Natural killer cell (primary cell): ENCODE measurements at places on chromosomes 2 and 18. TPM values are rescaled to one million over a fixed set of nuclear protein-coding genes. Genes with fewer than 3 reads are reported as not detected.

GRCh38 chr18:28875059-28875458 is 698.1 kb upstream of the CDH2 start:
- H3K4me1 ChIP-seq: no peaks in the 10 kb centered on the region
- H3K36me3 ChIP-seq: no peaks in the 10 kb centered on the region
- H3K27me3 ChIP-seq: no peaks in the 10 kb centered on the region
- no peak for DNase-seq
- no peak overlapping the region for H3K27ac ChIP-seq
- no peak overlapping the region for H3K4me3 ChIP-seq

- no peak overlapping the region for H3K27ac ChIP-seq
- no peak overlapping the region for H3K4me3 ChIP-seq
- no peaks in the 10 kb centered on the region for H3K36me3 ChIP-seq
- no peaks in the 10 kb centered on the region for H3K27me3 ChIP-seq
Observed at GRCh38 chr2:105413206-105413605, 14.4 kb upstream of the FHL2 start.

- H3K4me3 ChIP-seq: no peak overlapping the region
- no peak overlapping the region for H3K27ac ChIP-seq
- no peak for DNase-seq
- no peaks in the 10 kb centered on the region for H3K27me3 ChIP-seq
- H3K4me1 ChIP-seq: peaks cover 3% of the 10 kb centered on the region
- no peaks in the 10 kb centered on the region for H3K36me3 ChIP-seq
Observed at GRCh38 chr2:152558158-152558984, 158.9 kb downstream of the PRPF40A start.

- no peak for DNase-seq
- H3K27me3 ChIP-seq: no peaks in the 10 kb centered on the region
- H3K4me3 ChIP-seq: no peak overlapping the region
- H3K4me1 ChIP-seq: no peaks in the 10 kb centered on the region
- no peak overlapping the region for H3K27ac ChIP-seq
- no peaks in the 10 kb centered on the region for H3K36me3 ChIP-seq
Observed at GRCh38 chr2:55719852-55720251, 26.2 kb upstream of the PNPT1 start.

DNA sequence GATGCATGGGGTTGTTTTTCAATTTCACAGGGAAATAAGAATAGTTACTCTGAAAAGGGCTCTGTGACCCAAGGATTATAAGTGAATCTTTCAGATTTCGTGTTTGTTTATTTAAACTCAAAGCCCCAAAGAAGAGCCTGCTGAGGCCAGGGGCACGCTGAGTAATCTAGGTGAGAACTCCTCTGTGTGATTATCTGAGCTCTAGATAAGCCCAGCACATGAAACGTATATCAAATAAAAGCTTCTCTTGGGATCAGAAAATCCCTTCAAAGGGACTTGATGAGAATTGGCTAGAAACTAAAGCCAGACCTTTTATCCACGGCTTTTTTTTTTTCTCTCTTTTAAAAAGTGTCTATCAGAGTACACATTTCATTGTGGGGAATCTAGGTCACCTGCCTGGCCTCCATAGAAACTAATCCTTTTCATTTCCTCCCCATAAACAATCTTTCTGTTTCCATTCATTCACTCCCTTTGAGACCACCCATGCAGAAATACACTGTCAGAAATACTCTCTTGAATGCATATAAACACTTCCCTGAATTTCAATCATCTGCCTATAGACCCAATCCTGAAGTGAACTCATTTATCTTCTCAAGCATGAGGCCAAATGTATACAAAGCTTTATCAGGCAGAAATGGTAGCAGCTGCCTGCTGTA is 137.4 kb downstream of the RIT2 start:
- H3K27ac ChIP-seq: no peak overlapping the region
- H3K4me3 ChIP-seq: no peak overlapping the region
- H3K4me1 ChIP-seq: no peaks in the 10 kb centered on the region

- H3K27me3 ChIP-seq: no peaks in the 10 kb centered on the region
- H3K4me1 ChIP-seq: no peaks in the 10 kb centered on the region
- no peaks in the 10 kb centered on the region for H3K36me3 ChIP-seq
Observed at GRCh38 chr2:155747531-155747930, 585.0 kb downstream of the NR4A2 start.

DNA sequence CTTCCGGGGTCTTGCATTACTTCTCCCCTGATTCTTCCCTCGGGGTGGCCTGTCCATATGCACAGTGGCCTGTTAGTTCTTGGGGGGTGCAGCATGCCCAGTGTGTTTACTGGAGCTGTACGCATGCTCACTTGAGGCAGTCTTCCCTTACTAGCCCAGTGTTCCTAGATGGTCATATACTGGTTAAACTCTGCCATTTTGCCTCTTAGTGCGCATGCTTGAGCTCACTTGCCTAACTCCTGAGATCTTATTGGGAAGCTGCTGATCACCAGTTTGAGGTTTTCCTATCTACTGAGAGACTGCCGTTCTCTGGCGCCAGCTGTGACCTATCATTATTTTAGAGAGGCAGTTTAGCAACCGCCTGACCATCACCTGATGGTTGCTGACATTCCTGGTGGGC is 571.2 kb downstream of the ADCYAP1 start:
- no peaks in the 10 kb centered on the region for H3K36me3 ChIP-seq
- no peaks in the 10 kb centered on the region for H3K4me1 ChIP-seq
- H3K27ac ChIP-seq: no peak overlapping the region
- no peak overlapping the region for H3K4me3 ChIP-seq

DNA sequence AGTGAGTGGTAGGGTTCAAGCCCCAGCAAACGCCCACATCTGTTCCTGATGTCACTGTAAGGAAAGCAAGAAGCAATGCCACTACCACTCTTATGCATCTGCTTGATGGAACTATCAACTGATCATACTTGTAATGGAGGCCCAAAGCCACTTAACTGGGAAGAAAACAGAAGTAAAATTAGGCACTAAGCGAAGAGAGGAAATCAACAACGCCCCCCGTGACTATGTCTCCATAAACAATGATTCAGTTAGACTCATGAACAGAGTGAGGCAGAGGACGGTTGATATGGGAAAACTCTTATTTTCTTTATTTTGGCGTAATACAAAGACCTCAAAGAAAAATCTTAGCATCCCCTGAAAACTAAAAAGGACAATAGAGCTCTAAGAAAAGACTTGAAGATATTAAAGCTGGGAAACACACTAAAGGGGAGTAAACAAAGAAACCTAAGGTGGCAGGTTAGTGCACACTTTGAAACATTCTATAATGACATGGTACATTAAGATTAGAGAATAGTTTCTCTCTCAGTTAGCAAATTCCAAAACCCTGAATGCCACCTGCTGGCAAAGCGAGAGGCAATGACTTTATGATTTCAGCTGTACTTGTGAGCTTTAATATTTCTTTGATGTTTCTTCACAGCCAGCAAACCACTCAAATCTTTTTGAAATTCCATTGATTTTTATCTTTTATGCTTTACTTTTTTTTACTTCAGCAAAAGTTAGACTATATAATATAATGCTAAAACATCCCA is 86.5 kb downstream of the LRP2 start:
- no peaks in the 10 kb centered on the region for H3K27me3 ChIP-seq
- H3K36me3 ChIP-seq: no peaks in the 10 kb centered on the region
- H3K4me3 ChIP-seq: no peak overlapping the region
- H3K4me1 ChIP-seq: no peaks in the 10 kb centered on the region
- no peak overlapping the region for H3K27ac ChIP-seq

- H3K4me1 ChIP-seq: no peaks in the 10 kb centered on the region
- H3K36me3 ChIP-seq: no peaks in the 10 kb centered on the region
- no peak for DNase-seq
- no peaks in the 10 kb centered on the region for H3K27me3 ChIP-seq
- H3K4me3 ChIP-seq: no peak overlapping the region
Observed at GRCh38 chr18:75116809-75117208, 92.1 kb downstream of the PTGR3 start.

DNA sequence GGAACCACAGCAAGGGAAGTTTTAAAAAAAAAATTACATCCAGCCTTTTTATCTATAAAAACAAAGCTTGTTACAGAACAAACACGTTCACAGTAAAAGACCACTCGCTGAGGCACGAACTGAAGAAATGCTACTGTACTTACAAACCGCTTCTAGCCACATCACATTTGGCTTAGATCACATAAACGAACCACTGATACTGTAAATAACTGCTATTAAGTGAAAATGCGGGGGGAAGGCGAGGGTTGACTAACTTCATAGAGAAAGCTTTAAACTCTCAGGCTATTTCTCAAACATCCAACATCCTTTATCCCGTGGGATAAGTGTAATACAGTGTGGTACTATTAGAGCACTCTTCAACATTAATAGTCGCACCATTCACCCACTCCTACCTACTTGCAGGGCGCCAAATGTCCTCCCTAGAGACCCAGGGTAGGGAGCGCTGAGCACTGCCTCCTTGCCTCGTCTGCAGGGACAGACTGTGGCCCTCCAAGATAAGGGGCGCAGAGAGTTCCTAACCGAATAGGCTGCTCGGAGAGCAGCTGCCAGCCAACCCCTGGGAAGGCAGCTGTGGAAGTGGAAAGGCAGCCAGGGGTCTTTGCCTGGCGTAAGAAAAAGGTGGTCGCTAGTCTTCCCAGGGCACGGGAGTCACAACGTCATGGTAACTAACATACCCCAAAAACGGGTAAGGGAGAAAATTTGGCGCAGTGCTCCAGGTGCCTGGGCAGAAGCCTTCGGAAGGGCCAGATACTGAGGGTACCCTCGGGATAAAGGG is 854 bp downstream of the GPR155 start:
- no peaks in the 10 kb centered on the region for H3K27me3 ChIP-seq
- H3K4me1 ChIP-seq: peaks cover 25% of the 10 kb centered on the region
- peaks cover 3% of the 10 kb centered on the region for H3K36me3 ChIP-seq
- H3K4me3 ChIP-seq: peak overlapping the region; percentile 93
- peak overlapping the region; percentile 71 for H3K27ac ChIP-seq
- DNase-seq: peak; percentile 58

DNA sequence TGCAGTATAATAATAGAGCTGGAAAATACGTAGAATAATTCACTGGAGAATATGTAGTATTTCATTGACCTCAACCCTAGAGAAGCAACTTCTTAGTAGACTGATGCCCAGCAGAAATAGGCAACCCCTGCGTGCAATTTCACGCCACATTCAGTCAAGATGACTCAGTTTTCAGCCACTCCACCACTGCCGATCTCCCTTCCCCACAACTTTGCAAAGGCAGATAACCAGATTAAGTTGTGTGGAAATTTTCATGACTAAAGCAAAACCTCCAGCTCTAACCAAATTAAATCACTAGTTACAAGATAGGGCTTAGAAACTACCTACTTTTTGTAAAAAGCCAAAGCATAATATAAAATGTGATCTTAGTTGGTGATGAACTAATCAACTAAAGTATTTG is 63.3 kb upstream of the STK17B start:
- DNase-seq: peak; percentile 46
- no peaks in the 10 kb centered on the region for H3K36me3 ChIP-seq
- peak overlapping the region; percentile 70 for H3K27ac ChIP-seq
- H3K27me3 ChIP-seq: no peaks in the 10 kb centered on the region
- no peak overlapping the region for H3K4me3 ChIP-seq

DNA sequence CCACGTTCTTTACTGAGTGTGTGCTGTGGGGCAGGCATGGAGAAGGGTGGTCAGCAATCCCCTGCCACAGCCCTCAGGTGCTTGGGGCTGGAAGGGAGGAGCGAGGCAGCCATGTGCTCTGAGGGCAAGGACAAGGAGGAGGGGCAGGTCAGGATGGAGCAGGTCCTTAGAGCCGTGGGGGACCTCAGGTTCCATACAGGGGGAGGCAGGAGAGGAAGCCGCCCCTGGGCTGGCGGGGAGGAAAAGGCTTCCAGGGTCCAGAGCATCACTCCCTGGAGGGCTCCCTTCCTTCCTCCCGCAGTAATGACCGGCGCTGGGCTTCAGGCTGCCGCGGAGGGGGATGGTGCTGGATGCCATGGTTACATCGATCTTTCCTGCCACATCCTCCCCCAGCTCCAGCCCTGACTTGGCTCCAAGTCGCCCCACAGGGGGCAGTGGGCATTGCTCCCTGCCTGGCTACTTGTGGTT is 6.6 kb downstream of the GAREM2 start:
- H3K27ac ChIP-seq: no peak overlapping the region
- H3K4me1 ChIP-seq: peaks cover 22% of the 10 kb centered on the region
- peaks cover 5% of the 10 kb centered on the region for H3K27me3 ChIP-seq

DNA sequence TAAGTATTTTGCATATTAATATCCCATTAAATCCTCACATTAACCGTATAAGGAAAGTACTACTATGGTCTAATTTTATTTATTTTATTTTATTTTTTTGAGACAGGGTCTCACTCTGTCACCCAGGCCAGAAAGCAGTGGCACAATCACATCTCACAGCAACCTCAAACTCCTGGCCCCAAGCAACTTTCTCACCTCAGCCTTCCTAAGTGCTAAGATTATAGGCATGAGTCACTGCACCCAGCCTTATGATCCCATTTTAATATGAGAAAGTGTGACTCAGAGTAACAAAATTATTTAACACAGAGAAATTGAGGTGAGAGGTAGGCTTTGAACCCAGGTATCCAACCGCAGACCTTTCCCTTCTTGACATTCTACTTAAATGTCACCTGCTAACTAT is 330.0 kb upstream of the POU3F3 start:
- no peaks in the 10 kb centered on the region for H3K4me1 ChIP-seq
- no peak overlapping the region for H3K27ac ChIP-seq
- no peak overlapping the region for H3K4me3 ChIP-seq
- H3K36me3 ChIP-seq: no peaks in the 10 kb centered on the region

DNA sequence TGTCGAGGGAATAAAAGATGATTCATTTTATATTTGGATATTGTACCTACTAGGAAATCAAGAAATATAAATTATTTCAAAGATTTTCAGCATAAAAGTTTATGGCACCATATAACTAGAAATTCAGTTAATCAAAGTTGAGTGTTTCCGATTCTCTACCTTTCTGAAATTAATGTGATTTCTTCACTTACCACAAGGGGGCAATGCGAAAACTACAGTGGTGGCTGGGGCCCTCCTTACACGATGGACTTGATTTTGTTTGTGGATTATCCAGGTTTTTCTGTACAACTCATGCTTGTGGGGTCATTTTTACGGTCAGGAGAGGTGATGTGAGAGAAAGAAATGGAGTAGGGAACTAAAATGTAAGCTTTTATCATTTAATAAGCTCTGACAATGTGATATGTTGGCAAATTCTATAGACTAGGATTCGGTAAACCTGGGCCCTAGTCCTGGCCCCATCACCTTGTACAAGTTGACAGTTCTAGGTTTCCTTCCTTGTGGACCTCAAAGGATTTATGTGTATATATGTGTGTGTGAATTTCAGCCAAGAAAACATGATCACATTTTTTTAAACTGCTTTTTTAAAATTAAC is 47.6 kb downstream of the G6PC2 start:
- no peak overlapping the region for H3K4me3 ChIP-seq
- no peaks in the 10 kb centered on the region for H3K4me1 ChIP-seq
- no peak for DNase-seq

CYP1B1 gene
- total RNA-seq: 5.0 TPM

COL4A3 gene
- total RNA-seq: 1.8 TPM

SETBP1 gene
- 36.0 TPM for total RNA-seq

SLC14A1 gene
- 21.2 TPM for total RNA-seq

TUBA4A gene
- total RNA-seq: 146 TPM

FZD7 gene
- total RNA-seq: not detected

FAM237A gene
- not detected for total RNA-seq
